CD8-positive, alpha-beta T cell (primary cell): ENCODE measurements at places on chromosomes 2 and 18.
A peak's percentile ranks its signal among the peaks of the same experiment; 100 is the strongest.

GRCh38 chr2:119702918-119703401 lies 24.0 kb downstream of the TMEM177 start:
- DNase-seq: peak; percentile 51

GRCh38 chr2:197969391-197969893 lies 165.0 kb downstream of the PLCL1 start:
- DNase-seq: no peak

DNA sequence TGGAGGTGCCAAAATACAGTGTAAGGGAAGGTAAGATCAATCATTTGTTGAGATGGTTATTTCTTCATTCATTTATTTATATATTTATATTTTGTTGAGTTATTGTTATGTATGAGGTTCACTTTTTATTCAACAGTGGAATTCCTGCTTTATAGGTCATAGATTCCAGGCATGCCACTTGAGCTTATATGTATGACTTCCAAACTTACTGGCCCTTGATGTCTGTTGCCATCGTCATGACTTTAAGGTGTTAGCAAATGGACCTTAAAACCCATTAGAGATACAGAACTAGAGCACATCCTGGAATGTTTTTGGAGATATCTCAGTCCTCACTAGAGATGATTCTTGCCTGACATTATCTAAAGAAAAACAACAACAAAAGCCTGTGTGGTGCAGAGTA lies 25.9 kb downstream of the CCDC85A start:
- DNase-seq: no peak

DNA sequence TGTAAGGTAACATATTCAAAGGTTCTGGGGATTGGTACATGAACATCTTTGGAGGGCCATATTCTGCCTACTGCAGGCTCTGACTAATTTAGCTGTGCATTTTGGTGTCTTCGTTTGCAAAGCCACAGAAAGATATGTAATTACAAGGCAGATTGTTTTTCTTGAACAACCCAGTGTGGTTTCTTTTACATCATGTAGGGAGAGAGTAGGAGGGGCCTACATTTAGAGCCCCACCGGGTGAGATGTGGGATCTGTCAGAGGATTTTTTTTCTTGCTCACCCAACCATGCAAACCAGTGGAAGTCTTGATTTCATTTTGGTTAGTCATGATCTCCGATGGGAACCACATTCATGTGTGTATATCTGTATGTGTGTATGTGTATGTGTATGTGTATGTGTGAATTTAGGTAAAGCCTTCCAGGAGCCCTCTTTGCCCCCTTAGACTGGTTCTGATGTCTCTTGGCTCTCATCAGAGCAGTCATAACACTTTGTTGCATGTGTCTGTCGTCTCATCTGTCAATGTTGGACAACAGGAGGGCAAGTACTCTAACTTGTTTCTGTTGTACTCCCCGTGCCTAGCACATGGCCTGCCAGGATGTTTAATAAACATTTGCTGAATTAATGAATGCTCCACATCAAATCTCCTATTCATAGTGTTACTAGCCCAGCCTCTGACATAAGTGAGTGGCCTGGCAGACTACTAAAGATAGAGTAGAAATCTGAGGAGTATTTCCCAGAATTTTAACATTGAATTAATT lies 239.9 kb downstream of the MTX2 start:
- peak; percentile 2 for DNase-seq

DNA sequence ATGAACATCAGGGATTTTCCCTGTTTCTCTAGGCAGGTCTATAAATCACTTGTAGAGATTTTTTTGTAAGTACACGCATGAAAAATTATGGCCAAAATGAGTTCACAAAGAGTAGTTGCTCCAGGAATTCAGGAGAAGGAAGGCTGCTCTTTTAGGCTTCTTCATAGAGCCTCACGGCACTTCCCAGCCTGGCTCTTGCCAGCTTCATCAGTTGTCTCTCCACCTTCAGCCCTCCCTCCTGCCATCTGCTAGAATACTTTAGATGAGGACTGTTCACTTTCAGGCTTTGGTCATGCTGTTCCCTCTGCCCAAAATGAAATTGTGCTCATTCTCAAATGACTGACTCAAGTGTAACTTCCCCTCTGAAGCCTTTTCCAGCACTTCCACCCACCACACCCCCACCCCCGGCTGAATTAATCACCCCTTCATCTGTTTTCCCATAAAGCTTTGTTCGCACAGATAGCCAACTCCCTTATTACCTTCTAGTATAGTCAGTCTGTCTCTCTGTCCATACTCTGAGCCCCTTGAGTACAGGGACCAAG lies 1.8 kb upstream of the ABCA12 start:
- DNase-seq: no peak

GRCh38 chr2:222862909-222863544 lies 2.2 kb downstream of the ACSL3 start:
- DNase-seq: no peak

DNA sequence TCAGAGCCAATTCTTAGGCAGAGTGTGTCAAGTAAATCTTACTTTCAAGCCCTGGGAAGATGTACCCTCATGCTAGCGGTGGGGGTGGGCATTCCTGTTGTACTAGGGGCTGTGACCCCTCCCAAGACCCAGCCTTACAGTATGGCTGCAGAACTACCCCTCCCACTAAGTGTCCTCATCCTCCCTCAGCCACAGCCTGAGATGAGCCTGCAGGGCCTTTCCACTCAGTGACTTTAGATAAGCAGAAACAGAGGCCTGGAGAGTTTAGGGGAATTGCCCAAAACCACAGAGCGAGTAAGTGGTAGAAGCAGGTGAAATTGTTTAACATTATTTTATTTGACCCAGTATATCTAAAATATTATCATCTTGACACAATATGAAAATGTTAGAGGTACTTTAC lies 36.6 kb downstream of the TTC32 start:
- DNase-seq: no peak

DNA sequence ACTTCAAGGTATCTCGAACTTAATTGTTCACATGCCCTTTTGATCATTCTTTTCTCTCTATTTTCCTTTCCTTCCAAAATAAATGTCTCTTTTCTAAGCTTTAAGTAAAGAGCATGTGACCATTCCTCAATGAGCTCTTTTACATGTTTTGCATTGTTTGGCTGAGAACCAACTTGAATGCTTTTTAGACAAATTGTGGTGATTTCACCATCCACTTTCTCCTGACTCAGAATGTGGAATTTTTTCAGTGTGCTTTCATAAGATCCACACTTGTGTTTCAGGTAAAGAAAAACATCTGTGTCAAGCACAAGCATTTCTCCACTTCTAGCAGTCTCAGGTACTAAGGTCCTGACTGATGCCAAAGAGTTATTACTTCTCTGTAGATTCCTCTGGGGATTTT lies 10.7 kb downstream of the RBM43 start:
- no peak for DNase-seq

GRCh38 chr18:44835703-44836102 lies 155.0 kb downstream of the SETBP1 start:
- DNase-seq: no peak

DNA sequence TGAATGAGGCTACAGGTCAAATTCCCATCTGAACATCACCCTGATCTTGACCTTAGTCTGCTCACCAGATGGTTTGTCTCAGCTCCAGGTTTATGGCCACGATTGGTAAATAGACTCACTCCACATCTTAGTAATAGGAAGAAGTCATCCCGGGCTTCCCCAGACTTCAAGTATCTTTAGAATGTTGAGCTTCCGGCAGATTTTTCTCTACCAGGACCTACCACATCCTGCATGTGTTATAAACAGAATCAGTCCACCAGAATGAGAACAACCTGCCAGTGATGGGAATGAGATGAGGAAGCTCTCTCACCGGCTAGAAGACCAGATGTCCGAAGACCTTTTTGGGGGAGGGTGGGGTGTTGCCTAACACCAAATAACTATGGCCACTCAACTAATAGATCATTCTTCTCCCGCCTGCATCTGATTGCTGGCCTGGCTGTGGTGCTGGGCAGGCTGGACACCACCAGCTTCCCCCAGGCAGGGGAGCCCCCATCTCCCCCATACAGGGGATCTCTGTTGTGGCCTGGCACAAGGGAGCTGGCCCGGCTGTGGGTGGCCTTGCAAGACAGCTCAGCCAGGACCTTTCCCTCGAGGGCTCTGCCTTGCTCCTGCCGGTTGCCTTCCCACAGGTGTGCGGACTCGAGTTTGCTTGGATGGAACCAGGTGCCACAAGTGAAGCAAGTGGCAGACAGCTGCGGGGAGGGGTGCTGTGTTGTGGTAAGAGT lies 88.5 kb downstream of the SH3RF3 start:
- DNase-seq: no peak

- DNase-seq: no peak
Observed at GRCh38 chr2:112021781-112022231, 33.3 kb upstream of the TMEM87B start.

- DNase-seq: no peak
Observed at GRCh38 chr18:46411867-46412690, 244.9 kb downstream of the LOXHD1 start.

DNA sequence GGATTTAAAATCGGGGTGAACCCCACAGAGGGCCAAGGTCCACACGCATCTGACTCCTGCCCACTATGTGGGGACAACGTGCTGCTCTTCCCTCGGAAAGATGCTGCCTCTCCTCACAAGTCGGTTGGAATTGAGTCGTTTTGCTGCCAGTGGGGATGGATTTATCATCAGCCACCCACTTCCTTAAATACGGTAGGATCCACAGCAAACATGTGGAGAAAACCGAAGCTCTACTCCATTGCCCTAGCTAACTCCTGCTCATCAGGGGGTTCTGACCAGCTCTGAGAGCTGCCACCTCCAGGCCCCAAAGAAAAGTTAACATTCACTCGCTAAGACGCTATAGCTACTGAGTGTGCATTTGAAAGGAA lies 80.9 kb downstream of the CHRNA1 start:
- no peak for DNase-seq

GRCh38 chr2:85950743-85951142 lies 62.0 kb upstream of the ST3GAL5 start:
- no peak for DNase-seq

- no peak for DNase-seq
Observed at GRCh38 chr2:46184794-46185583, 112.2 kb upstream of the EPAS1 start.

GRCh38 chr2:148221166-148221565 lies 200.3 kb downstream of the MBD5 start:
- no peak for DNase-seq

DNA sequence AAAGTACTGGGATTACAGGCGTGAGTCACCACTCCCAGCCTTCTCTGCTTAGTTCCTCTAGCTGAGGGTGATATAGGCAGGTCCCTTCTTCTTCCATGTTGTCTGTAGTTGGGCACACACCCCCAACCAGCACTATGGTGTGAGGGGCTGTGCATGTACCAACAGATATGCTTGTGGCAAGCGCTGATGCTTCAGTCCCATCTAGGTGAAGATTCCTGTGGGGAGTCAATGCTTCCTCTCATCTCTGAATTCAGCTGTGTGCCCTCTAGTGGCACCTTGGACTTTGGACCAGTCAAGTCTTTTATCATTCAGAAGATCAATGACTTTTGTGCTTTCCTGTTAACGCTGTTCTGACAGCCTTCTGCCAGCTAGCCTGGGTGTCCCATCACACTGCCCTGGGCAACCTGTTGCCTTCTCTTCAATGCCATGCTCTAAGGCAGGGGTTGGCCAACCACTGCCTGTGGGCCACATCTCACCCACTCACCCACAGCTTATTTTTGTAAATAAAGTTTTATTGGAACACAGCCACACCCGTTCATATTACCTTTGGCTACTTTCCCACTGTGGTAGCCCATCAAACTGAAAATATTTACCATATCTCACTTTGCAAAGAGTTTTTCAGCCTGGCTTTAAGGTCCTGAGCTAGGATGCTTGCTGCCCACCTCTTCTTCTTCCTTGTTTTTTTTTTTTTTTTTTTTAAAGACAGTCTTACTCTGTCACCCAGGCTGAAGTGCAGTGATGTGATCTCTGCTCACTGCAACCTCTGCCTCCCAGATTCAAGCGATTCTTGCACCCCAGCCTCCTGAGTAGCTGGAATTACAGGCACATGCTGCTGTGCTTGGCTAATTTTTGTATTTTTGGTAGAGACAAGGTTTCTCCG lies 51.0 kb downstream of the NPAS2 start:
- DNase-seq: no peak

DNA sequence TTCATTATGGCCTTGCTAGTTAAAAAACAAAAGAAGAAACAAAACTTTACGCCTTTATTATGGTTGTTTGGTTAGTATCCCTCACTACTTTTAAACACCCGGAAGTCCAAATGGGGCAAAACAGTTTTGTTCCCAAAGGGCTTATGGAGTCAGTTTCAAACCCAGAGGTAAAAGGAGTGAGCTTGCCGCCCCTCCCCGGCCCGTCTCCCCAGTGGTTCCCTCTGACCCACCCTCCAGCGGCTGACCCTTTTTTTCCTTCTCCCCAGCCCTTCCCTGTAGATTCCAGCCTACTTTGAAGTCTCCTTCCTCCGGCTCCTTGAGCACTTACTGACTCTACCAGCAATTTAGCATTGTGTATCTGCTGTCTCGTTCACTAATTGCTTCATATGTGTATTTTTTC lies 209.2 kb downstream of the ICOS start:
- DNase-seq: no peak

DNA sequence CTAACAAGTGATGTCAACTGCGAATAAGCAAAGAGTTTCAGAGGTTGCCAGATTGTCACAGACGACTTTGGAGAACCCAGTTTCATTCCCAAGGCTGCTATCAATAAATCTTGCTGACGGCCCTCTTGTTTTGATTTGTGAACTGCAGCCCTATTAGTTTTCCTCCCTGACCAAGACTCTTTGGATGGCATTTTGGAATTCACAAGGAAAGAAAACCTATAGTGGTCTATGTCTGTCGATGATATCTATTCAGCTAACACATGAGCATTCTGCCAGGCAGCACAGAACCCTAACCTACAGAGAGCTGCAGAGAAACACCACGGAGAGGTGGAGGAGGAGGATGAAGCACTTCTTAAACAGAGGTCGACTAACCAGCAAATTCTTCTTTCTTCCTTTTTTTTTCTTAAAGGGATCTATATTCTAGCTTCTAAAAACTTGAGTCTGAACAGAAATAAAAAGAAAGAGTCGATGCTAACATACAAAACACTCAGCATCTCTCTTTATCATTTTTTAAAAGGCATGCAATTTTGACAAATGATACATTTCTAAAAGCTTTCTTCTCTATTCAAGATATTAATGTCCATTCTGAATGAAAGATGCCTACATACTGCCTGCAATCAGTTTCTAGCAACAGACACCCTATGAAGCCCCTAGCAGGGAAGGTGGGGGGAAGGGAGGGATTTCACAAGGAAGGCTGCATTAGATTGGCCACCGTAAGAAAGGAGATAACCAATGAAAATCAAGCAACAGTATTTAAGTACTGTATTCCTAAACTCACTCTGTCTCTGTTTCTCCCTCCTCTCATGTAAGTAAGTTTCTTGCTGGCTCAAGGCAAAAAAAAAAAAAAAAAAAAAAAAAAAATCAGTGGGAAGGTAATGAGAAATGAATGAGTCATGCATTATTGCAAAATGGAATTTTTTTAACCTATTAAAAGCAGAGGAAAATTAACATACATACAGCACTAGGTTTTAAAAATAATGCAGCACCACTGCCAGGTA lies 83.0 kb upstream of the CHRNA1 start:
- no peak for DNase-seq

GRCh38 chr2:102295566-102295965 lies 15.8 kb upstream of the IL1RL1 start:
- DNase-seq: no peak

DNA sequence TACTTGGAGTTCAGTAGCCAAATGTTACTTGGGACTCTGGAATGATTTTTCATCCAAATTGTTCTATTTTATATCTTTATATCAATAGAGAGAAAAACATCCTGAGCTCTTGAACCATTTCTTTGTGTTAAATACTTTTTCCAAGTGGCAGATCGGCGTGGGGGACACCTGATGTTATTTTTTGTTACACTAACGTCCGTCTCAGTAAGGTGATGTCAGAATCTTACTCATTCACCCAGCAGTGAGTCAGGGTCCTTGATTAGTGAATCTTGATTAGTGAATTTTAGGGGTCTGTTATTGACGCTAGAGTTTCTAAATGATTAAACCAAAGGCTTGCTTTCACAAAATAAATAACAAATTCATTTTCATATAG lies 1.7 kb downstream of the MIB1 start:
- DNase-seq: no peak
